ENCODE measurements at places on chromosomes 6 and 20.
A peak's percentile ranks its signal among the peaks of the same experiment; 100 is the strongest.

DNA sequence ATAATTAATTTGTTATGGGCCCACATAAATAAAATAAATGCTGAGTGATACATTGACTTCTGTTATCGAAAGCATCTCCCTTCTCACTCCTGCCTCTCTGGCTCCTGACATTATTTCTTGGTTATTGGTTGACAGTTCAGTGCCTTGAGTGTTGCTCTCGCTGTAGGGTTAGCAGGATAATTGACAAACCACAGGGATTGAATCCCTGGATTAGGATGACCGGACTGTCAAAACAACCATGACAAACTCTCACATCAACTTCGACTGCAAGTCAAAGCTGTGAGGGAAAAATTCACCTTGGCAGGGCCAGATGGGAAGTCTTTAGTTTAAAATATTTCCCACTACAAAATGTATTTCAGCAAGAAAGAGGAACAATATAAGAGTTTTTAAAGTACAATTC, 245.4 kb upstream of the TFAP2D start:
- DNase-seq, result no peak

- DNase-seq, result no peak
These were observed 86.5 kb downstream of the LYRM4 start for GRCh38 chr6:5174244-5174643.

- no peak for DNase-seq
These were observed 61.2 kb downstream of the C6orf52 start for GRCh38 chr6:10633216-10633615.

DNA sequence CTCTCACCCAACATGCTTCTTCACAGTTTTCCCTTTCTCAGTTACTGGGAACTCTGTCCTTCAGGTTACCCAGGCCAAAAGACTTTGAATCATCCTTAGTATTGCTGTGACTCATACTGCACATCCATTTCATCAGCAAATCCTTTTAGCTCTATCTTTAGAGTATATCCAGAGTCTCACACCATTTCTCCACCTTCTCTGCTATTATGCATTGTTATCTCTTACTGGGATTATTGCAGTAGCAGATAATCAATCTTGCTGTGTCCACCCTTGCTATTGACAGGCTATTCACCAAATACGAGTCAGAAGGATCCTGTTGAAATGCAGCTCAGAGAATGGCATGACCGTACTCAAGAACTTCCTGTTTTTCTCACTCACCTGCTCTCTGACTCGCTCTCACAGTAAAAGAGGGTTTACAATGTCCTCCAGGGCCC, 57.3 kb downstream of the BCKDHB start:
- no peak for DNase-seq

GRCh38 chr6:122180132-122180531, 219.3 kb upstream of the HSF2 start:
- DNase-seq, result no peak

DNA sequence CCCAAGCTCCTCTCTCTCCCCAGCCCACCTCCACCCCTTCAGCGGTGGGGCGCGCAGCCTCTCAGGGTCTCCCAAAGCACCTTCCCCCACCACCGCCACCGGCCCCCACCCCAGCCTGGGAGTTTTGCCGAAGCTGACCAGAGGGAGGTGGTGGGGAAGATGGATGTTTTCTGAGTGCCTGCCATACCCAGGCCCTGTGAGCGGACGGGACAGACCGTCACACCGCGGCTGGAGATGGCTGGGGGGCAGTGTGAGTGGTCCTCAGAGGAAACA, 5.7 kb downstream of the C20orf204 start:
- DNase-seq, result no peak

- no peak for DNase-seq
These were observed 24.3 kb downstream of the TFAP2B start for GRCh38 chr6:50842861-50843384.

- DNase-seq, result no peak
These were observed 161.4 kb downstream of the FOXC1 start for GRCh38 chr6:1770968-1771723.

DNA sequence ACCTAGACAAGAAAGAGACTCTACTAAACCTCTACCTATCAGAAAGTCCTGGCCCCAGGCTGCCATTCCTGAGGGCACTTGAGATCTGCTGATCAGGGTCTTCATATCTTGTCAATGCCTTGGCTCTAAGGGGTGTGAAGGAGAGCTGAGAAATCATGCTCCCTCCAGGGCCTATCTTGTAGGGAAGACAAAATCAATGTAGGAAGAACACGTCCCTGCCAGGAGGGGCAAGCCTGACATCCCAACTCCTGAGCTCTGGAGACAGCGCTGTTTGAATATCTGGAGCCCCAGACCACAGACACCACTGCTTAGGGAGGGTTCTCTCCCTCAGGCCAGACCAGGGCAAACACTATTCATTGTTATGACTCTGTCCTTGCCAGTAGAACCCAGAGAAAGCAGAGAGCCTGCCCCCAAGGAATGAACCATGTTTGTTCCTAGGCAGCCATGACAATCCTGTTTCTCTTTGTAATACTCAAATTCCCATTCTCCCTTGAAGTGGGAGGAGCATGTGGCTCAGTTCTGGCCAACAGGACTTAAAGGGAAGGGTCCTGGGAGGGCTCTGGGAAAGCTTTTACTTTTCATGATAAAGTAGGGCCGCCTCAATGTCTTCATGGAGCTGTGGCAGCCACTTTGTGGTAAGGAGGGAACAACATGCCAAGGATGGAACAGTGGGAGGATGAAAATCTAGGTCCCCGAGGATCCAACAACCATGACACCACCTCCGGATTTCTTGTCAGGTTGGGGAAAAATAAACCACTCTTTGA, 1.8 kb upstream of the FASTKD5 start:
- no peak for DNase-seq

DNA sequence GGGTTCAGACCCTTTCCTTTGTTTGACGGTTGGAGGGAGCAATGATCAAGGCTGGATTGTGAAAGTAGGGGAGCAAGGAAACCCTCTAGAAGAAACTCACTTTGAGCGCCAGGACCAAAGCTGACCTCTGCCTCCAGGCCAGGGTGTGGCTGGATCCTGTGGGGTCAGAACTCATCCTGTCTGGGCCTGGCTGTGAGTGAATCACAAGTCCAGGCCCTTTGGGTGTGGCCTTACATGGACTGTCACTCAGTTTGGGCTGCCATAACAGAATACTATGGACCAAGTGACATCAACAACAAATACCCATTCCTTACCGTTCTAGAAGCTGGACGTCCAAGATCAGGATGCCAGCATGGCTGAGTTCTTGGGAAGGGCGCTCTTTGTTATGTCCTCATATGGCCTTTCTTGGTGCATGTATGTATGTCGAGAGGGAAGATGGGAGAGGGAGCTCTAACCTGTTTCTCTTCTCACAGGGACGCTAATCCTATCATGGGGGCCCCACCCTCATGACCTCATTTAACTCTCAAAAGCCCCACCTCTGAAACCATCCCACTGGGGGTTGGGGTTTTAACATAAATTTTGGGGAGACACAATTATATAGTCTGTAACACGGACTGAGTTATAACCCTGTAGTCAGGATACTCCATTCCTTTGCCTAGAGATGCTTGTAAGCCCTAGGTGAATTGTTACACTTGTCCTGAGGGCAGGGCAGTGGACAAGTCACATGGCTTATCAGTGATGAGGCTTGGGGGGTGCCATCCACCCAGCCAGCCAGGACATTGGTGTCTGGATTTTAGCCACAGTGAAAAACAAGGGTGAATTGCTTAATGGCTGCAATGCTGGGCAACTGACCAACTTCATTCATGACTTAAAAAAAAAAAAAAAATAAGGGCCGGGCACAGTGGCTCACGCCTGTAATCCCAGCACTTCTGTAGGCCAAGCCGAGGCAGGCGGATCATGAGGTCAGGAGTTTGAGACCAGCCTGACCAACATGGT, 80.0 kb downstream of the TRMT11 start:
- no peak for DNase-seq

GRCh38 chr20:41408156-41408794, 41.7 kb upstream of the EMILIN3 start:
- DNase-seq, result no peak

DNA sequence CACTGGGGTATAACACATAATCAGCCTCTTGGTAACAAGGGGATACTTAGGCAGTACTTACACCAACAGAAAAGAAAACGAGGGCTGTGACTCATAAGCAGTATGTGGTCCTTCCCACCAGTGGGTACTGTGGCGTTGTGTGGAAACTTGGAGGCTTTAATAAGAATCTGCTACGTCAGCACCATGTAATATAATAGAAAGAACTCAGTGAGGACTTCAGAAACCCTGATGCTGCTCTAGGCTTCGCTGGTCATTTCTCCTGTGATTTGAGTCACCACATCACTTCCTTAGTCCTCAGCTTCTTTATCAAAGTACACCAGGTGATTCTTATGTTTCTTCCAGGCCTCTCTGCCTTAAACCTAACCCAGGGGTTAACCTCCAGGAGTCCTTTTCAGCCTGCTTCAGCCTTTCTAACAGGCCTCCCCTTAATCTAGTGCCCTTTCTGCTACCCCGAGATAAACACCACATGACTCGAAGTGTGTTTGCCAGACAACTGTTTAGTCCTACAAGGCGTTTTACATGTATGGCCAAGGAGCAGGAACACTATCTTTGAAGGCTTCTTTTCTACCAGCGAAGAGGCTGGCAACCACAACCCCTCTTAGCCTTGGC, 68.5 kb downstream of the FYN start:
- peak; percentile 42 for DNase-seq

DNA sequence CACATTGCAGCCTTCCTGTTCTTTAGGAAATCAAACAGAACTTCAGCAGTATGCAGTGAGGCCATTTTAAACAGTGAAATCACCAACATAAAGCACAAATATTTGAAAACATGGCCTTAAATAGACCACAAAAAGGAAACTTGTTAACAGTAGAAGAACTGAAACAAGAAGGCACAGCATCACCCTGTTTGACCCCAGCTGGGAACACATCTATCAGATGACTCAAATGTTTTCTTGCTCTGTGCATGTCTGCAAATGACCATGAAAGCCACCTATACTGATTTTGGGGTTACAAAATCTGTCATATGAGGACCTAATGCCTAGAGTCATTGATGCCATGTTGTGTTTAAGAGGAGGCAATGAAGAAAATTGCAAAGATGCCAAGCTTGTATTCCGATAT, 123.8 kb upstream of the ADGRF1 start:
- DNase-seq, result no peak

GRCh38 chr6:106966229-106966628, 8.3 kb downstream of the CD24 start:
- no peak for DNase-seq

GRCh38 chr6:136550330-136551071, at the start of gene MAP7:
MAP7 (minus strand) TSS chr6:136550422; CDS start chr6:136550408, 14 bp downstream.
- peak; percentile 38 for DNase-seq

DNA sequence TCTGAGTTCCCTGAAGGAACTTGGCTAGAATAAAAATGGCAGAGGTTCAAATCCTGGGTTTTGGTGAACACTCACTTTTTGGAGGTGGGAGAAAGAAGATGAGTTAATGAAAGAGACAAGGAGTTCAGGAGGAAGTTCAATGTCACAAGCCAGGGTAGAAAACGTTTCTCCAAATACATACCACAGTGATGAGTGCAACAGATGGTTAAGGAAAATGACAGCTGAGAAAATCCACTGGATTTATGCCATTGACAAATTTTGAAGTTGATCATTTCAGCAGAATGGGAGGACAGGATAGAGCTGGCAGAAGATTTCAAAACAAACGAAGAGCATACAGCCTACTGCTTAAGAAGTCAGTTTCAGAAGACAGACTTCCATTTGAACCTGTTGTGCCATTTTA, 122.7 kb downstream of the GFRAL start:
- no peak for DNase-seq

DNA sequence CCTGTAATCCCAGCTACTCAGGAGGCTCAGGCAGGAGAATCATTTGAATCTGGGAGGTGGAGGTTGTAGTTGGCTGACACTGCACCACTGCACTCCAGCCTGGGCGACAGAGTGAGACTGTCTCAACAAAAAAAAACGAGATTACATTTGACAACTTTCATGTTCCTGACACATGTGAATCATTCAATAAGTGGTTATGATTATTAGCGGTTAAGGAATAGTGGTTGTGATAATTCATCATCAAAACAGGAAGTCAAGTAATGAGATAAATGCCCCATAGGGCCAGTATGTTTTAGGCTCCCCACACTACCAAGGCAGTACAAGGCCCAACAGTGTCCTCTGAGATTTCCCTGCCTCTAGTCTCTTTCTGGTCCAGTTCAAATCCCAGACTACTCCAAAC, 2.5 kb downstream of the HDDC2 start:
- no peak for DNase-seq

GRCh38 chr6:41836660-41837052, 49.2 kb downstream of the TOMM6 start:
- no peak for DNase-seq

- no peak for DNase-seq
These were observed 431.4 kb upstream of the RUNX2 start for GRCh38 chr6:44896701-44897100.

- DNase-seq, result no peak
These were observed 109.4 kb downstream of the SYNDIG1 start for GRCh38 chr20:24578567-24579415.

- no peak for DNase-seq
These were observed 490.2 kb upstream of the SULF2 start for GRCh38 chr20:48275286-48276020.

DNA sequence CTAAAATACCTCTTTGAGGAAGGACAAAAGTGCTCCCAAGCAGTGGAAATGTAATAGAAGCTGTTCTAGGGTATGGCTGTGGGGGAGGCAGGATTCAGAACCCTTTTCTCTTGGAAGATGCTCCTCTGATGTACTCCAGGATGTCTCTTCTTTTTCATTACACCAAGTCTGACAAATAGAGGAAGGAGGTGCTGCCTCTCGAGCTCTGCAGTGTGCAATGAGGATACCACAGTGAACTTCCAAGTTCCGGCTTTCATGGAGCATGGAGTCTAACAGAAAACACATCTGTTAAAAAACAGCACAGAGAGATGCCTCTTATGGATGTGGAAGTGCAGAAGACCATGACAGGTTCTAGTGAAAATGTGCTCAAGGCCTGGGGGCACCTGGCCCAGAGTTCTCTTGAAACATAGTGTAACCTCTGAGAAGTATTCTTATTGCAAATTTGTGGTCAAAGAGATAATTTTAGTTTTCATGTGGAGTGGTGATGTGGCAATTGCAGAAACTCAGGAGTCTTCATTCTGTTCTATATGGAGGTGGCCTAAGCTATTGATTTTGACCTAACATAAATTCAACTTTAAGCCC, 362.0 kb upstream of the CITED2 start:
- no peak for DNase-seq

- DNase-seq, result no peak
These were observed 18.2 kb downstream of the KCNQ5 start for GRCh38 chr6:72639920-72640614.

DNA sequence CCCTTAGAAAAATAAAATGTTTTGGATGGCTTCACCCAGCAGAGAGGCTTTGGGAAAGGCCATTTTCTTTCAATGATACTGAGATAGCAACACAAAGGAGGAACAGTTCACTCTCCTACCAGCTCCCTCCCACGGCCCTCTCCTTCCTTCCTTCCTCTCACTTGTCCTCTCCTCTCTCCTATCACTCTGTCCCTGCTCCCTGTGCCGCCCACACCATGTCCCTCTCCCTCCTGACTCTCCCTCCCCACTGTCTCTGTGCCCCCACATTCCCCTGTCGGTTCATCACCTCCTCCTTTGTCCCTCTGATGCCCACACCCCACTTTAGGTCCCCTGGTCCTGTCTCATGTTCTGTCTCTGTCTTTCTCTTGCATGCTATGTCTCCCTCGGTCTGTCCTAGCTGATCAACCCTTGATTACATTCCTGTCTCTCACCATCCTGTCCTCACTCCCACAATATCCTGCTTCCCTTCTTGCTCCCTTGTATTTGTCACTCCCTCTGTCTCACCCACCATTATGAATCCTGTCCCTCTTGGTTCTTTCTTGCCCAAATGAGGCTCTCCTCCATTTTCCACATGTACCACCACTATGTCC, 30.1 kb downstream of the ELMO2 start:
- DNase-seq, result no peak

- no peak for DNase-seq
These were observed 137.0 kb downstream of the CEBPB start for GRCh38 chr20:50327666-50328065.
